Spleen (tissue), 13 donors: ENCODE measurements at places on chromosomes 12 and 14. TPM values are rescaled to one million over a fixed set of nuclear protein-coding genes. Genes with fewer than 3 reads are reported as not detected.

The DLK1 gene
- total RNA-seq, result 0.17 TPM

The HCAR2 gene
- 43.0 TPM for total RNA-seq

The PTPRO gene
- 12.2 TPM for total RNA-seq

DNA sequence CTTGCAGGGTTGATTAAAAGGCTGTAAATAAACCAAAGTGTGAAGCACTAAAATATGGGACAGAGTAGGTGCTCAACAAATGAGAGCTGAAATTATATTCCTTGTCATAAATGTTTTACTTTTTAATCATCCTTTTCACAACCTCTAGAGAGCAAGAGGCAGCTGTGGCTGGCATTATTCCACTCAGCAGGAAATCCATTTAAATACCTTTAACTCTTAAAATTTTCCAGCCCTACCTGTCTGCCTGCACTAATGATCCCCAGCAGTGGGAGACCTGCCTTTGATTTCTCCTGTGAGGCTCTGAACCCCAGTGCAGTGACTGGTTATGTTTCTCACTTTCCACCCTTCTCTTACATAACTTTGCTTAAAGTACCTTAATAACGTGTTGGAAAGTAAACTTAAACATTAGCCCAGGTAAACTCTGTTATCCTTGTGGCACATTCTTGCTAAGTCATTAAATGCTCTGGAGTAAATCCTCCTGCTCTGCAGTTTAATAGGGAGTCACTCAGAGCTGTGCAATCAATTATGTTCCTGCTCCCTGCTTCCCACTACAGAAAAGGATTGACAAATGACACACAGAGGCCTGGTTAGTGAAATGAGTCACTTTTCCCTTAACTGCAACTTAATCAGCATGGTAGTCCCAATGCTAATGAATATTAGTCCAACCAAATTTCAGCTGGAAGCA, 755.7 kb upstream of the USP15 start:
- DNase-seq, result no peak

GRCh38 chr12:72872996-72873395, 600.8 kb downstream of the TRHDE start:
- DNase-seq, result no peak

GRCh38 chr14:52735921-52736489, 6.0 kb downstream of the STYX start:
- DNase-seq, result no peak

DNA sequence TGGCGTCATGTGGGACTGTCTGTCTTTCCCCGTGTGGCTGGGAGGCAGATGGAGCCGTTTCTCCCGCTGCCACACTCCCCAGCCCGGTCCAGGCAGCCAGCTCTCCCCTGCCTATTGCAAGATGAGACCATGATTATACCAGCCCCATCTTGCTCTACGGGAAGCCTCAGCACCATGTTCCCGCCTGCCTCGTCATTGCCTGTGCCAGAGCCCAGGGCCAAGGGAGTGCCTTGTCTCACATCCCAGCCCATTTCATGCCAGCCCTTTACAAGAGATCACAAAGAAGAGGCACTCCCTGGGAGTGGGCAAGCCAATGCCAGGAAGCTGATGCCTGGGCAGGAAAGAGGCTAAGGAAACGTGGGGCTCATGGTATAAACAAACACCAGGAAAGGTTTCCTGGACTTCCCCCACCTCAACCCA, 23.9 kb downstream of the GPR68 start:
- no peak for DNase-seq
